Natural killer cell treated with Interleukin-12 subunit alpha and Interleukin-12 subunit beta and Interleukin-15 and Interleukin-18, amount 100 ng/mL, for 72 hours (primary cell): ENCODE measurements at places on chromosomes 16 and 17. TPM values are rescaled to one million over a fixed set of nuclear protein-coding genes. Genes with fewer than 3 reads are reported as not detected.

The NPTX1 gene
- 0.38 TPM for total RNA-seq

DNA sequence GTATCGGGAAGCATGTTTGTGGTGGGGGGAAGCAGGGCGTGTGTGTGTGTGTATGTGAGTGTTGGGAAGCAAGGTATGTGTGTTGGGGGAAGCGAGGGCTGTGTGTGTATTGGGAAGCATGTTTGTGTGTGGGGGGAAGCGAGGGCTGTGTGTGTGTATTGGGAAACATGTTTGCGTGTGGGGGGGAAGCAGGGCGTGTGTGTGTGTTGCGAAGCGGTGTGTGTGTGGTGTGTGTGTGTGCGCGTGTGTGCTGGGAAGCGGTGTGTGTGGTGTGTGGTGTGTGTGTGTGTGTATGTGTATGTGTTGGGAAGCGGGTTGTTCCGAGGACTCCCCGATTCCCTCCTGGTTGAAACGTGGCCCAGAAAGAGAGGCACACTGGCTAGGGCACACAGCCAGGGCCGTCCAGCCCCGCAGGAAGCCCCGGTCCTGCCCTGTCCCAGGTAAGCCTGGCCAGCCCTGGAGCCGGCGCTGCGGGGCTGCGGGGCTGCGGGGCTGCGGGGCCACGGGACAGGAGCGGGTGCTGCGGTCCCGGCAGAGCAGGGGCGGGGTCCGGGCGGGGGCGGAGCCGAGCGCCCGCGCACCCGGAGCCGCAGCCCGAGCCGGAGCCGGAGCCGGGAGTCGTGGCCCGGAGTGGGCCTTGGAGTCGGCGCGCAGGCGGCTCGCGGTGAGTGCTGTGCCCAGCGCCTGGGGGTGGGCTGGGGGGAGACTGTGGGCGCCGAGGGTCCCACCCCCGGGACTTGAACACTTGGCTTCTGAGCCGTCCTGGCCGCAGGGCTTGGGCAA lies at the start of gene NOD2:
Gene NOD2, plus strand, starts transcription at position 608 of the 783 bp plus-strand sequence. CDS start 5,890 bp downstream, outside the sequence.
- DNase-seq = no peak

GRCh38 chr17:4733073-4733531 lies 1.9 kb downstream of the MED11 start:
- no peak for DNase-seq

The CFAP97D1 gene
- not detected for total RNA-seq

DNA sequence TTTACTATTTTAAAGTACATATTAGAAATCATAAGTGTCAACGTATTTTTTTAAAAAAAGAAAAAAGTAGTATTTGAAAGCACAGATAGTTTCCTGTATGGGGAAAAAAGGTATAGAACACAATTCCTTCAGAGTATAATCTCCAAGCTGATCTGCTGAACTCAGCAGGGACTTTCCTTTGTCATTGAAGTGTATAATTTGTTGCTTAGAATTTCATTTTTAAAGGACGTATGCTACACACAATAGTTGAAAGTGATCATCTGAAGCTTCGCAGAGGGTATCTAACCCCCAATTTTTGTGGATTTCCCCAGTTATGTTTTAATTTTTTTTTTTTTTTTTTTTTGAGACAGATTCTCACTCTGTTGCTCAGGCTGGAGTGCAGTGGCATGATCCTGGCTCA lies 20.2 kb upstream of the MAPT start:
- no peak for DNase-seq

DNA sequence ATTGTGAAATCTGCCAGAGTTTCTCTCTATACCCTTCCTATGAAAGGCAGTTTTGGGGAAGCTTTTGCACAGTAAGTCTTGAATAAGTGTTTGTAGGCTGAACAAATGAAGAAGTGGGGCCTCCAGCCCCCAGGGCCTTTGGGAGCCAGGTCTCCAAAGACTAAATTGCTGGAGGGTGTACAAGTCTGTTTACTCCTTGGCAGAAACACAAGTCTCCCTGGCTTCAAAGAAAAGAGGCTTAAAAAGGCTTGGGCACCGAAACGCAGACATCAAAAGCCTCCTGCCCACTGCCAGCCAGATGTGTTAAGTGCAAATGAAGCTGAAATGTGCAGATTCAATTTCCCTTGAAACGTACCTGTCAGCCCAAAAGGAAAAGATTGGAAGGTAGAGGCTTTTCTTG lies 146.3 kb downstream of the TMEM132E start:
- DNase-seq = no peak

DNA sequence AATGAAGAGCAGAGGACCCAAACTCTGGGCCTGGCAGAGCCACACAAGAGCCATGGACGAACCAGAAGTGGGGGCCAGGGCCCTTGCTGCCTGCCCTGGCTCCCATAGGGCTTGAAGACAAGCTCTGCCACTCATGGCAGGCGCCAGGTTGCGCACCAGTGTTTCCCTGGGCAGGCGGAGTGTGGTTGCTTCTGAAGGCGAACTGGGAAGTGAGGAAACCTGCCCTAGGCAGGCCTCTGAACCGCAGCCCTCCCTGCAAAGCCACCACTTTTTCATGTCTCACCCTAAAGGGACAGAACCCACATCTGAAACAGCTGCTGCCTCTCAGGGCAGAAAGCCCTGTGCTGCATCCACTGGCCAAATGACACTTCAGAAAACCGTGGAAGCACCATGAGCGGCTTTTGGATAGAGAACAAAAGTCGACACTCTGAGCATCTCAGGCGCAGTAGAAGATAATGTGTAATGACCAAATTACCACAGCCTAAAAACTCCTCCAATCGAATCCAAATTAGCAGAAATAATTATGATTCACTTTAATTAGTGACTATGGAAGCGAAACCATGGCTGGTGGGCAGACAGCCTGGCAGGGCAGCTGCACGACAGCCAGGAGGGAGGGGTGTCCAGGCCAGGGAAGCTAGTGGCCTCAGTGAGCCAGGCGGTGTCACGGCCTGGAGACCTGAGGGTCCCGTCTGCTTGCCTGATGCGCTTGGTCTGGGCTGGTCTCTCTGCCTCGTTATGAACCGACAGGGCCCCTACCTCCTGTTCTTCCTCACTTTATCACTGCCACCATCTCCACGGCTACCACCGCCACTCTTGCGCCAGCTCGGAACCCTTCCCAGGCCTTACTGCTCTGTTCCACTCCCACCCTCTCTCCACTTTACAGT lies 59.1 kb downstream of the PRMT7 start:
- peak; percentile 68 for DNase-seq

DNA sequence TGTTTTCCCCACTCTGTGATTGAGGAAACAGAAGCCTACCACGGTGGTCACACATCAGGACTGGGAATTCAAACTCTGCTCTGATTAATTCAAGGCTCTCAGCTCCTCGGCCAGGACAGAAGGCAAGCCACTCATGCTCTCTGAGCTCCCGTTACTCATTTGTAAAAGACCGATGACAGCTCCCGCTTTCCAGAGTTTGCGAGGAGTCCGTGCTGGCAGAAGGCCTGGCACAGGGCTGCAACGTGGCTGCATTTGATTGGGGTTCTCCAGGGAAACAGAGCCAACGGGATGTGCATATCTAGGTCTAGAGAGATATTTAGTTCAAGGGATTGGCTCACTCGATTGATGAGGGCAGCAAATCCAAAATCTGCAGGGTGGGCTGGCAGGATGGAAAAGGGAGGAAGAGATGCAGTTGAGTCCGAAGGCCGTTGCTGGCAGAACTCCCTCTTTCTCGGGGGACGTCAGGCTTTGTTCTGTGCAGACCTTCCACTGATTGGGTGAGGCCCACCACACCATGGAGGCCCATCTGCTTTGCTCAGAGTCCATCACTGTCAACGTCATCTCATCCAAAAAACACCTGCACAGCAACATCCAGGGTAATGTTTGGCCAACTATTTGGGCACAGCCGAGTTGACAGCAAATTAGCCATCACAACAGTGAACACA lies 215.5 kb upstream of the RPL38 start:
- peak; percentile 42 for DNase-seq

DNA sequence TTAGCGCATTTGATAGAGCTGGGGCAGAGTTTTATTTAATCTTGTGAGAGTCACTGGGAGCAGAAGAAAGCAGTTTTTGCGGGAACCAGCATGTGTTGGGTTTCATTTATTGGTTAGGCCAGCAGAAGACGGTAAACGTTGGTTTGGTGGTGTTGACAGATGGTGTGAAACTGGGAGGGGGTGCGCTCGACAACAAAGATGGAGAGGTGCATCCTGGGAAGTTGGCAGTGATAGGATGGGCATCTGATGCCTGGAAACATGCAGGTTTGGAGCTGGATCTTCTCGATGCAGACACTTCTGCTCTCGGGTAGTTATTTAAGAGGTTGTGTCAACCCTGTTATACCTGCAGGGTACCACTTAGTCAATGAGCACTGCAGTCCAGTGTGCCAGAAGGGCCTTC lies 24.9 kb upstream of the CLEC18A start:
- DNase-seq = no peak

GRCh38 chr17:48528153-48528935 lies 2.5 kb downstream of the HOXB1 start:
- DNase-seq = no peak

The PNMT gene
- not detected for total RNA-seq

The ALOX12B gene
- not detected for total RNA-seq
